ENCODE measurements at places on chromosomes 6 and 20.

DNA sequence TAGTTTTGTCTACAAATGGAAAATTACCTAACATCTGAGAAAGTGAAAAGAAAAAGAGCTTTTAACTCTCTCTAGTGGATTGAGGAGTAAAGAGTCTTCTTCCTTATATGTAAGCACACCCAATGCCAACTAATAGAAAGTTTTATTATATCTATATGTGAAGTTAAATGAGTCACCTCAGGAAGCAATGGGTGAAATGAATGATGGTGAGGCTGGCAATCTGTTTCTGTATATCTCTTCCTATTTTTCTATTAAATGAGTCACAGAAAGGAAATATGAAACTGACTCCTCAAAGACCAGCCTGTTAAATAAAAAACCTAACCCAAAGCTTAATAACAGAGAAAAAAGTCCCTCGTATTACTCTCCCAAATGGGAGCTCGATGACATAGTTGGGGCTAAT, 71.3 kb downstream of the OTOR start:
- DNase-seq: no peak

GRCh38 chr6:7261852-7262461, 51.0 kb downstream of the SSR1 start:
- DNase-seq: no peak

DNA sequence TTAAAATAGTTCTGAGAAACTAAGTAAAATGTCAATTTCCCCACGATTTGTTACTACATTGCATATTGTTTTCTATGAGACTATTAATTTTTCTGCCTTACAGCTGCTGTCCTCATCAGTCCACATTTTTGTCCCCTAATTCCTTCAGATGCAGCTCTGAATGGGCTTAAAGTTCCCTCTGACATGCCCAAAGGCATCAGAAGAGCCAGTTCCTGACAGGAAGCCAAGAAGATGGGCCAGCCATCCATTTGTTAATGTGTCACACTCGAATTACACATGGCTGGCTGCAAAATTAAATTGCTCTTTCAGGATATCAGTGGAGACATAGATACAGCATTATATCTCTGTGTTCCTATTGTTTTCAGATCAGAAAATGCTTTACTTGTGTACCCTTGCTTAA, 1223.0 kb downstream of the EPHA7 start:
- DNase-seq: no peak

DNA sequence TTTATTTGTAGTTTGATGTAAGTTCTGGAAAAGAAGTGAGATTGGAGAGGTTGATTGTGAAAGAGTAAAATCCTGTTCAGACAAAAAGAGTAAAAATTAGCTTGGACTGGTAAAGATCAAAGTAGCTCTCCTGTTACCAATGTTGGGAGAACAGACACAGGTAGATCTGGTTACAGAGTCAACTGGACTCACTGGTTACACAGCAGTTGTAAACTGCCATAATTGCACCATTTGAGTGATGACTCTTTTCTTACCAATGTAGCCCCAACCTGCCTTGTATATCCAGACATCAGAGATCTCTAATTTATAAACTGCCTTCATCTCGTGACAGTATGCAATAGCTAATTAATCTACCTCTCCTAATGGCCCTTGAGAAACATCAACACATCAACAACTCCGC, 165.6 kb upstream of the PRSS16 start:
- no peak for DNase-seq

DNA sequence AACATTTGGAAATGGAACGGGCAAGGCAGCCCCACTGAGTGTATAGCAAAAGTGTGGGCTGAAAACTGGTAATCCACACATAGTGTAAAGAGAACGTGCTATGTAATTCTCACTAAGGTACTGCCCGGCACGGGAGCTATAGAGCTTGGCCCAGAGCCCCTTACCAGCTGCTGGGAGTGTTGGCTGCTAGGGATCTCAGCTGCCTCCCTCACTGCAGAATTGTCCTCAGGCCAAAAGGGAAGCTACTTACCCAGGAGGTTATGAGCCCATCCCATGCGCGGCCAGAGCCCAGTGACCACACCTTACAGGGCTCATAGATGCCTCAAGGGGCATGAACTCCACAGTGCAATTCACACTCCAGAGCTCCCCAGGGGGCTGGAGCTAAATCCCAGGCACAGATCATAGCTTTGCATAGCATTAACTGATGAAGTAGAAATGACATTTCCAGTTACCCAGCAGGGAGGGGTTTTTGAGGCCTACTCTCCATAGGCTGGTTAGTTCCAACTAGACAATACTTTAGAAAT, 56.8 kb downstream of the LINC00237 start:
- no peak for DNase-seq

- no peak for DNase-seq
Measured at GRCh38 chr6:73108949-73109348, 116.3 kb downstream of the KHDC1L start.

- no peak for DNase-seq
Measured at GRCh38 chr6:10659699-10660348, 34.6 kb downstream of the C6orf52 start.

DNA sequence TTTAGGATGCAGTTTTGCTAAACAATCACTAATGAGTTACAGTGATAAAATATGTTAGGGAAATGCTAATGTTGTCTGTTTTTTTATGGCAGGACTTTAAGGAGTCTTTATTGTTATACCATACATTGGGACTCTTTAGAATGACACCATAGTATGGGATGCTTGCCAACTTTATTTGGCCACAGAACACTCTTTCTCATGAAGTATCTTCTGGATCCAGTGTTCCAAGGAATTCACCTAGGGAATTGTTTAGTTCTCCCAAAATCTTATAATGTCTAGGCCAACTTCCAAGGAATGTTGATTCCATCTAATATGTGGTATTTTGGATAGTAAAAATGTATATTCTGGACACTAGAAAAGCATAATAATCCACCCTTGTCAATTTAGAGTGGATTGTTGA, 3.3 kb downstream of the RIN2 start:
- no peak for DNase-seq

GRCh38 chr6:131400054-131400778, 172.8 kb upstream of the ARG1 start:
- peak; percentile 83 for DNase-seq

DNA sequence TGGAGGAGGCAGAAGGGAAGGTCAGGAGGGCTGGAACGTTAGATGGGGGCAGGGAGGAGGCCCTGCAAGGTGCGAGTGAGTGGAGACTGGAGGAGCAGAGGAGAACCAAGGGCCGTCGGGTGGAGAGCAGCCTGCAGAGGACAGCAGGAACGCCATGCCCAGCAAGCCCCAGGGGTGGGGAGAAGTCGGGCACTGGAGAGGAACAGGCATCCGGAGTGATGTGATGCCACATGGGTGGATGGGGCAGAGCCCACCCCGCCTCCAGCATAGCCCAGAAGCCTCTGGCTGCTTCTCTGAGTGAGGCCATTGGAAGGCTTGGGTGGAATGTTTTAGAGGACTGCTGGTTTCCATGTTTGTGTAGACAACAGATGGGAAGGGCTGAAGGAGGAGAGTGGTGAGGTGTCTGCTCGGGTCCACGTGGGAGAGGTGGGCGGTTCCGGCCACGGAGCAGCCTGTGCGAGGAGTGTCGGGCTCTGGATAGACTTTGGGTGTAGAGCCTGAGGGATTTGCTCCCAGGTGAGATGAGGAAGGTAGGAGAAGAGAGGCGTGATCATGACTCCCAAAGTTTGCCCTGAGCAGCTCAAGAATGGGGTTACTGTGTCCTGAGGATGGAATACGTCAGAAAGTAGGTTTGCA, 221.4 kb downstream of the SMOC2 start:
- no peak for DNase-seq

GRCh38 chr20:55086421-55086820, 611.0 kb downstream of the DOK5 start:
- no peak for DNase-seq

GRCh38 chr20:32479012-32479411, 106.1 kb downstream of the NOL4L start:
- DNase-seq: no peak

DNA sequence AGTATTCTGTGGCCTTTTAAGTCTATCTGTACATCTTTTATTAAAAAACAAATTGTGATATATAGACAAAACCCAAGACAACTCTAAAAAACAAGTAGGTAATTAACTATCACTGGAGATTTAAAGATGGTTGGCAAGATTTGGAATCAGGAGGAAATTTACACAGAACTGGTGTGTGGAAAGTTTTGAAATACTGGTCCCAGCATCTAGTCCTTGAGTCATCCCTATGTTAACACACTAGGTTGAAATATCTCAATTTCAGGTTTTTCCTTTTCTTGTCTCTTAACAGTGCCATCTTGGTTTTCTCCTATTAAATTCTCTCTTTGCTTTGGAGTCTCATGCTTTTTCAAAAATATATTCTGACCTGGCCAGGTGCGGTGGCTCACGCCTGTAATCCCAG, 27.5 kb downstream of the SASH1 start:
- DNase-seq: no peak

DNA sequence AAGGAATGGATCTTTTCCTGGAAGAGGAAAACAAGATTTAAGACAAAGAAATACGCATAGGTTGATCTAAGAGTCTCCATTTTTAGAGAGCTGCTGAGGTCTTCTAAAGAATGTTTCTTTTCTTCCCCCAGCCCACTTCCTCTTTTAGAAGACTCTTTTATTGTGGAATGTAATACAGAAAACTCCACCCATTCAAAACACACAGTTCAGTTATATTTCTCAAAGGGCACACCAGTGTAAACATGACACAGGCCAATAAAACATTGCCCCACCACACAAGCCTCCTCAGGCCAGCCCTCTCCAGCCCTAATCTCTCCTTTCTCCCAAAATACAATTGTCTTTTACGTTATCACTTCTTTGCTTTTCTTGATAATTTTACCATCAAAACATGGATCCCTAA, 42.8 kb downstream of the SLC35B3 start:
- no peak for DNase-seq

DNA sequence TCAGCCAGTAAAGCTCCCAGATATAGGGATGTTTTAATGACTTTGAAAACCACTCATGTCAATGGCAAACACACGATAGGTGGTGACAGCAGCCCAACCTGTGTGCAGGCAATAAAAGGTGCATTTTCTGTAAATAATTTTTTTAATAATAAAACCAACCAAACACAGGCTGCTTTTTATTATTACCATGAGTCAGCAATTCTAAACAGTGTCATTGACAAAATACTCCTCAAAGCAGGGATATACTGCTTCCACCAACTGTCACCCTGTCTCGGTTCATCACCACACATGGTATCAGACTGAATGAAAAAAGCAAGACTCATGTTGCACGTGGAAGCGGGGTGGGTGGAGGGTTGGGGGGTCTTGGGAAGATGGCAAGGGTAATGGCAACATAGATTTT, 195.9 kb downstream of the ANKRD60 start:
- DNase-seq: no peak

- peak; percentile 10 for DNase-seq
Measured at GRCh38 chr20:16434062-16434664, 139.1 kb downstream of the KIF16B start.

GRCh38 chr6:98844244-98845210, 10.2 kb downstream of the POU3F2 start:
- no peak for DNase-seq

GRCh38 chr20:36507746-36508145, 33.6 kb upstream of the MYL9 start:
- DNase-seq: no peak

All from fibroblast of the conjunctiva (primary cell).